ENCODE measurements at places on chromosomes 5 and 9.
A peak's percentile ranks its signal among the peaks of the same experiment; 100 is the strongest.

GRCh38 chr5:82406205-82406773 lies 128.1 kb upstream of the RPS23 start:
- DNase-seq = peak; percentile 98

GRCh38 chr5:74199005-74199404 lies 441.5 kb downstream of the ENC1 start:
- peak; percentile 76 for DNase-seq

GRCh38 chr5:102765350-102765749 lies 10.2 kb downstream of the PAM start:
- no peak for DNase-seq

GRCh38 chr9:82144803-82145202 lies 156.2 kb downstream of the SPATA31D1 start:
- DNase-seq = no peak

GRCh38 chr5:40442346-40442745 lies 237.4 kb upstream of the PTGER4 start:
- DNase-seq = peak; percentile 51

DNA sequence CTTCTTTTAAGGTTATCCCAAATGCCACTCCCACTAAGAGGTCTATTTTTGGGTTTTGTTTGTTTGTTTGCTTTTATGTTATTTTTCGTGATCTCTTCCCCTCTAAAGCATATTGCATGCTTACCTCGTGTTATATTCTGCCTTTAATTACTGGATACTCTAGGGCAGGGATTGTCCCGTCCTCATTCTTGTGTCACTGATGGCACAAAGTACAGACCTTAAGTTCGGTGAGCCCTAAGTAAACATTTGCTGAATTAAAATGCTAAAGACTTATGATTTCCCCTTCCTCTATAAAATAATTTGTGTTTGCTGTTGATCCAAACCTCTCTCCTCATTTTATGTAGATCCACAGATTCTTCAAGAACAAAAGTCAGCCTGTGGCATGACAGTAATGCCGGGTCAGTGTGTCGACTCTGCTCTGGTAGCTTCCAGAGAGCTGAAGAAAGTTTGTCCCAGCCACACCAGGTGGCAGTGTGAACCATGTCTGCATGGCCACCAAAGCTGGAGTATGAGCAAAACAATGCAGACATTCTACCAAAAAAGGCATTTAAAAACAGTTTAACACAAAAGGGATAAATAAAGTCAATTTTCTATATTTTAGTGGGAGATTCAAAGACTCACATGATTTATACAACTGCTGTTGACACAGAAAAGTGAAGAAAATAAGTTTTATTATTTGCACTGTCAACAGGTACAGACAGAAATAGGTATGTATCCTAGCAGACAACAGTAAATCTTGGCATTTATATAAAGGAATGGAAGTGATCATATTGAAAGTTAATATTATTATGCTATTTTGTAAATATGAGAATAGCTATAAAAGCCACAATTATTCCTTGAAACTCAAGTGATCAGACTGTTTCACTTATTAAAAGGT lies 17.9 kb upstream of the POC5 start:
- peak; percentile 36 for DNase-seq

DNA sequence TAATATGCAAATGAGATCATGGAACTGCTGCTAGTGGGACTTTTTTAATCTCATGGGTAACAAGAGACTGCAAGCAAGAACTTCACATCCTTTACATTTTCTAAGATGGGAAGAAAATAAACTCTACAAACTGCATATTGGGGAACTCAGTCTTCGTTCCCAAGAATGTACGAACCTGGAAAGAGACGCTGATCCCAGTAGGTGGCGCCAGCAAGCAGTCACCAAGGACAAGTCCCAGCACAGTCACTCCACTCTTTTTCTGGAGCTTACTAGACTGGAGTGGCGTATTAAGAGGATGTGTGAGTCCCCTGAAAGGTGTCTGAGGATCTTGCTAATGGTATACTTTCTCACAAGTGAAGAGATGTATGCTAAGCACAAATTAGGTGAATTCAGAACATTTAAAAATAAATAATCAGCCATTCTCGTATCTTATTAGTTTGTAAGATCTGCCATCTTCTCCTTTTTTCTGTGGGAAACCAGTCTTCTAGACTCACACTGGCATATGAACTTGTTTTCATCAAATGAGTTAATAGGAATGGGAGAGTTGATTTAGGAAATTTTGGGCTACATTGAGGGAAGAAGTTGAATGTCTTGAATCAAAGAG lies 16.0 kb upstream of the PUM3 start:
- peak; percentile 68 for DNase-seq

- DNase-seq = no peak
These were observed 62.9 kb upstream of the PANK3 start for GRCh38 chr5:168642019-168642418.

GRCh38 chr9:105290418-105290817 lies 46.0 kb downstream of the SLC44A1 start:
- peak; percentile 66 for DNase-seq

DNA sequence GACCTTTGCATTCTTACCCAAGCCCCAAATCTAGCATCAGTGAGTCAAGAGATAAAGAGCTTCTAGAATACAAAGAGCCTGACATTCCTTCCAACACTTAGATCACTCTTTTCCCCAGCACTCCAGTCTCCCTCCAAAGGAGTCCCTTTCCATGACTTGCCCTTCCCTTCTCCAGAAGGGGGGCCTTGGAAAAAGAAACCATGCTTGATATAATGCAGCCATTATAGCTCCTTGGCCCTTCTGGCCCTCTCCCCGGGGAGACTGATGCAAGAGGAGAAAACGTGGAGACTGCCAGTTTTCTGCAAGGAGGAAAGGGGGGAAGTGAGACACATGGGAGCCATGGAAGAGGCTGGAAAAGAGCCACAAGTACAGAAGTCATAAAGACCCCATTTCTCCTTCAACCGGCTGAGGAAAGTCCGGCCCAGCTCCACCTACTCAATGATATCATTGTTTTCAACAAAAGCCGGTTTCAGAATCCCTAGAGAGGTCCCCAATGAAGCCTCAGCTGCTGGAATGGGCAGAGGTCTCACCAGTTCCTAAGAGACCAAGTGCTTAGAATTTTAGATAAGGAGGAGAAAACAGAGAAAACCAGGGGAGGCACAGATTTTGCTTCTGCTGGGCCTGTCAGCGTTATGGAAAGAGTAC lies 29.0 kb downstream of the ADAM19 start:
- DNase-seq = peak; percentile 73

- DNase-seq = no peak
These were observed 30.2 kb upstream of the MSANTD3 start for GRCh38 chr9:100396769-100397168.

DNA sequence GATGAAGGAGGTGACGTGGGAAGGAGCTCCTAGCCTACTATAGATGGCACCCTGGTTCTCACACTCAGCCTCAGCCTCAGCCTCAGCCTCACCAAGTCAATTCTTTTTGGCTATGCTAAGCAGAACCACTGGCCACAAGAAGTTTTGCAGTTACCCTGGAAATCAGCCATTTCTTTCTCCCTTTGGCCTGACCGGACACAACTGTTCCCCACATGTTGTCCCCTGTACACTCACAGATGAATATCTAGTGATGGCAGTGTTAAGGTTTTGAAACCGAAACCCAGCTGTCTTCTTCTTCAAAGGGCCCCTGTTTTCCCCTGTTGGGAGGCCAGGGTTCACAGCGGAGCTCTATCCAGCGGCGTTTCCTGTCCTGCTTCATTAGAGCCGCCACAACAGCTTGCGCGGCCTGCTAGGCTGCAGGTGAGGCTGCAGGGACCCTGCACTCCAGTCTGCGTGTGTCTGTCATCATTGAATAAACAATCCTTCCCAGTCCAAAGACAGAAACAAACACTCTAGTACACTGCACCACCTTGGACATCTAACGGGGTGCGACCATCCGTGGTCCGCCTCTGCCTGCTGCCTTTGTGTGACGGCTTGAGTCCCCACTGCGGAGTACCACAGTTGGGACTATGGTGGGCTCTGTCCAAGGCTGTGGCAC lies 250.5 kb downstream of the DENND1A start:
- peak; percentile 56 for DNase-seq

DNA sequence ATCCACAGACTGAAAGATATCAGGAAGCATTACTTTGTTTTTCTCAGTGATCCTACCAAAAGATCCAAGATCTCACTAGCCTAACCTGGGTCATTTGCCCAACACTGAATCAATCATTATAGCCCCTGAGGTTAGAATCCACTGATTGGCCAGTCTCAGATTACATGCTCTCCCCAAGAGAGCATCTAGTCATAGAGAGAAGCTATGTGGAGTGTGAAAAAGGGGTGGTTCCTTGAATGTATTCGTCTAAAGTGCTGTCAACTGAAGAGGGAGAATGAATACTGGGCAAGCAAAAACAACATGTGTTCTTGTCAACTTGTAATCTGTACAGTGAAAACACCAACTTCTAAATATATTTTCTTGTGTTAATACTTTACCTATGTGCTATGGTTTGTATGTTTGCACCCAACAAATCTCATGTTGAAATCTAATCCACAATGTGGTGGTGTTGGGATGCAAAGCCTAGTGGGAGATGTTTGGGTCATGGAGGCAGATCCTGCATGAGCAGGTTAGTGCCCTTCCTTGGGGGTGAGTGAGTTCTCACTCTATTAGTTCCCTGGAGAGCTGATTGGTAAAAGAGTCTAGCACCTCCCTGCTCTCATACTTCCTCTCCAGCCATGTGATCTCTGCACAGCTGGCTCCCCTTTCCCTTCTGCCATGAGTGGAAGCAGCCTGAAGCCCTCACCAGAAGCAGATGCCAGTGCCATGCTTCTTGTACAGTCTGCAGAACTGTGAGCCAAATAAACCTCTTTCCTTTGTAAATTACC lies 60.3 kb upstream of the PJA2 start:
- DNase-seq = no peak

- no peak for DNase-seq
These were observed 14.3 kb downstream of the CNTFR start for GRCh38 chr9:34575241-34575640.

DNA sequence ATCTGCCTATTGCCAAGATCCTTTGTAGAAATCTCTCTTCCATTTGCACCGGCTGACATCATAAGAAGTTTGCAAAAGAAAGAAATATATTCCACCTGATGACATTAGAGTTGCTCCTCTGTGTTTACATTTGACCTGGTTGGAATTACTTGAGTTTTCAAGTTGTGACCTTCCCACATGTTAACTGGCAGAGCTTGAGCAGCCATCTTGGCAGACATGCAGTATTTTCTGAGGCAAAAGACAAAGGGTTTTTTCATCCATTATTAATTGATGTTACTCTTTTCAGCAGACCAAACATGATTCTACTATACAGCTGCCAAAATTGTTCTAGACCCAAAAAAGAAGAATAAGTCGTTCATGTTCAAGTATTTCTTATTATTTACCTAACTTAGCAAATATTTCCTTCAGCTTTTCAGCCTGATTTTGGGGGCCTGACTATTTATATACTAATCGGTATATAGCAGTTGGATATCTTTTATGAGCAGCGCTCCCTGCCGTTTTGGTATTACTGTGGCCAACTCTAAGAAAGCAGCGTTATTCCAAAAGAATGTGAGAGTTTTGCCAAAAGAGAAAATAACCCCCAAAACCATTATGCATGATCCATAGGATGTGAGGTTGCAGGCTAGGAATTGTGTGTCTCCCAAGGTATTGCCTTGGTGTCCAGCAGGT lies 212.9 kb downstream of the PBX3 start:
- no peak for DNase-seq

Measured in EH (cell line).